ENCODE measurements at places on chromosomes 16 and 17.

DNA sequence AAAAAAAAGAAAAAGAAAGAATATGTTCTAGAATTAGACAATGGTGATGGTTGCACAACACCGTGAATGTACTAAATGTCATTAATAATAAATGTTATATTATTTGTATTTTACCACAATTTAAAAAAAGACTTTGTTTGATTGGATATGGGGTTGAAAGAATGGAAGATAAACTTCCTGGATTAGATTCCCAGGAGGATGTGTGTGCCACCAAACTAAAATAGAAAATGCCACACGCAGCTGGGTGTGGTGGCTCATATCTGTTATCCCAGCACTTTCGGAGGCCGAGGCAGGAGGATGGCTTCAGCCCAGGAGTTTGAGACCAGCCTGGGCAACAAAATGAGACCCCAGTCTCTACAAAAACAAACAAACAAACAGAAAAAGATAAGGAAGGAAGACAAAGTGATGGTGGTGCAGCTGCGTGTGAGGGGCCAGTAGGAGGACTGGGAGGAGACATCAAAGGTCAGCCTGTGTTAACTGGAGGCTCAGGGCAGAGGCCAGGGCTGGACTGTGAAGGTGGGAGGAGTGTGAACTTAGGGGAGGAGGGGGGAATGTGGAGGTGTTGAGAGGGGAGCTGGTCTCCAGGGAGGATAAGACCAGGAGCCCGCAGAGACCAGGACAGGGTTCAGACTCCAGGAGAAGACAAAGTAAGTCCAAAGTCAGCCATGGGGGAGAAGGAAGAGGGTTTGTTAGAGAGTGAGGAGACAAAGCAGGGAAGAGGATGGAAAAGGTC is 4.1 kb downstream of the PECAM1 start:
- DNase-seq = no peak

DNA sequence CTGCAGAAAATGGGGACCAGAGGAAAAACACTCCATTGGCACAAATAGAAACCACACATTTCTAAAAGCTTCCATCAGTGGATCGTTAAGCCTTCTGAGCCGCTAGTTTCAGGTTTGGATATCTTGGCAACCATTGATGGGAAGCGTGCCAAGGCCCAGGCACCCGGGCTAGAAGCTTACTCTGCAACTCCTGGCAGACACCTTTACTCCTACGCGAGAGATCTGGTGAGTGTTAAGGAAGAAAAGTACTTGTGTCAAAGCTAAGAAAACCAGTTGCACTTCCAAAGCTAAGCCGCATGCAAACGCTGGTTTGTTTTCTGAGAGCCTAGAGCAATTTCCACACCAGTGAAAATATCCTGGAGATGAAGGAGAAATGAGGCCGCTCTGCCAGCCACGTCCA is 472.4 kb downstream of the PMP22 start:
- no peak for DNase-seq

- DNase-seq = no peak
Measured at GRCh38 chr17:34246446-34246845, 8.6 kb upstream of the CCL2 start.

- no peak for DNase-seq
Measured at GRCh38 chr16:88754912-88755744, 29.9 kb downstream of the PIEZO1 start.

- DNase-seq = no peak
Measured at GRCh38 chr17:27575096-27575911, 55.7 kb upstream of the LGALS9 start.

GRCh38 chr16:56241596-56241995 is 50.3 kb downstream of the GNAO1 start:
- DNase-seq = no peak

DNA sequence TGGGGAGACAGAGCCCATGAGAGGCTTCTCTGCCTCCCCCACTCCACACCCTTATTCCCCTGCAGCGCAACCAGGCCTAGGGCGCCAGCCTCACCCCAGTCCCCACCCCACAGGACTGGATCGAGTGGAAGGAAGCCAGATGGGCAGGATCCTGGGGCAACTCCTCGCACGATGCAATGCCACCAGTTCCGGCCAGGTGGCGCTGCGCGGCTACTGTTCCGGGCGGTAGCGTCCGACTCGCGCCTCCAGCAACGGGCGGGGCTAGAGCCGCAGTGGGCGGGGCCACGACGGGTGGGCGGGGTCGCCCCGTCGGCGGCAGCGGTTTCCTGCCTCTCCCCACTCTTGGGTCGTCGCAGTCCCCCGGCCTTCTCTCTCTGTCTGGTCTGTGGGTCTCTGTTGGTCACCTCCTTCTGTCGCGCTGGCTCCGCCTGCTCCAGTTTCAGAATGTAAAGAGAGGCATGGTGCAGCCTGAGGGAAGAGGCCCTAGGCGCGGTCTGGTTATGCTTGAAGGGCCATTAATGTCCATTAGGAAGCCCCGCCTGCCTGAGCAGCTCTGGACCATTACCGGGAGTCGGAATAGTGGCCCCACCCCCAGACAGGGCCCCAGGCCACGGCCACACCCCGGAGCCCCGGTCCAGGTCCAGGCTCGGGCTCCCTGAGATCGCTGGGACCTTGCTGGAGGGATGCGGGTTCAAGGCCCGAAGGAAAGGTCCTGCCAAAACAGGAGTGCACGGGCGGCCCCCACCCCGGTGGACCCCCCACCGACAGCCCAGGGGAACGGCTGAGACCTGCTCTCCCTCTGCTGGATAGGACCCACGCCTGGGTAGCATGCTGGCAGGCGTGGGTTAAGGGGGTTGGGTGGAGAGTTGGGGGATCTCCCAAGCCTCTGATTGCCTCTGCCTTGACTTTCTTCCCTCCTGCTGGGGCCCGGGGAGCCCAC is 3.3 kb upstream of the NHERF2 start:
- DNase-seq = peak; percentile 93

DNA sequence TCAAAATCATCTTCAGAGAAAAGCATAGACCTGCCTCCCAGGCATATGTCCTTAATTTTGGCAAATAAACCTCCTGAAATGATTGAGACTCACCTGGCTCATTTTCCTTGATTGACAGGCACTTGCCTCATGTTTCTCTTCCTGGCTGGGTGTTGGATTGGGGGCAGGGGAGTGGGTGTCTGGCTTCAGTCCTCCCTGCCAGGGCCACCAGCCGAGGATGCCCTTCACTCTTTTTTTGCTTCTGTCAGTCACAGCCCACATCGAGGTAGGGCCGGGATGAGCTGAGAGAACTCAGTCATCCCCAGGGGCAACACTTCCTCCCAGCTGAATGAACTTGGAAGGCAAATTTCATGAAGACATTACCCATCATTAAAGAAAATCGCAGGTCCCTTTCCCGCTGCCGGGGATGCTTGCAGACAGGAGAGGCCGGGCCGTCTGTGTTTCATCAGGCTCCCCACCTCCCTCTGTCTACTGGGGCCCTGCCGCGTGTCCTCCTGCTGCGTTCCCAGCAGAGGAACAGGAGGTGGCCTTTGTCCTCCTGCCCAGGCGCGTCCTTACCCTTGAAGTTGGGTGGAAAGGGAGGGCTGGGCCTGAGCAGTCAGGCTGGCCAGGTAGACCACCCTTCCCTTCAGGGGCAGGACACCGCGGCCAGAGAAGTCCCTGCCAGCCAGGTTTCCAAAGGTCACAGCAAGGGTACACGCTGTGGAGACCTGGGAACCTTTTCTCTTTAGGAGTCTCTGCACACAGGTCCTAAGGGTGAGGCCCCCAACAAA is 11.2 kb upstream of the DNAH17 start:
- no peak for DNase-seq

DNA sequence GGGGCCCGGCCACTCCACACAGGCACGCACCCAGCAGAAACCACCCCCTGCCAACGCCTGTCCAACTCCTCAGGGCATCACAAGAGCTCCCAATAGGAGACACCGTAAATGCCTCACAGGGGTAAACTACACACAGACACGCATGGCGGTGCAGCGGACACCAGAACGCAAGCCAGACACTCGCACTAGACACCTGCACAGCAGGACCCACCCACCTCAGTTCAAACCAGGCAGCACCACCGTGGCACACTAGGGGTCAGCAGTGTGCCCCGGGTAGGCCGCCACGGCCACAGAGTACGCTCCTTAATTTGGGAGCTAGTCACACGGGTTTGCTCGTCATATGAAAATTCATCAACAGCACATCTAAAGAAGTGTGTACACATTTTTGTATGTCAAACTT is 3.4 kb downstream of the SLC38A10 start:
- DNase-seq = peak; percentile 64

GRCh38 chr17:8056232-8056975 is 17.5 kb downstream of the ALOX15B start:
- DNase-seq = no peak

GRCh38 chr17:65664266-65664665 is 102.8 kb upstream of the AXIN2 start:
- DNase-seq = no peak

GRCh38 chr17:53462393-53462811 is 360.3 kb upstream of the KIF2B start:
- DNase-seq = no peak

Data from activated CD4-positive, alpha-beta T cell treated with anti-CD3 and anti-CD28 coated beads for 1 hour (primary cell).